ENCODE measurements at places on chromosomes 5 and 9.

DNA sequence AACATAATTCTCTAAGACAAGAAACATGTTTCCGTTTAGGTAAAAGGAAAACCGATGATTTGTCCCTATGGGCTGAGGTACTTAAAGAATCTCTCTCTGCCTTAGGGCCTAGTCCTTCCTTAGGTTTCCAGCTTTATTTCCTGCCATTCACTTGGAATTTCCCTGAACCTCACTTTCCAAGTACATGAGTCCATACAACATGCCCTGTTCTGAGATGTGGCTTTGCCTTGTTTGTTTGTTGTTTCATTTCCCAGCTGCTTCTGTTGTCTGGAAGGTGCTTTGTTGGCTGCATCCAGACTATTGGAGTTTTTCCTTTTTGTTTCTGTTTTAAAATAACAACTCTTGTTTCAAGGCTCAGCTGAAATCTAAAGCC is 95.2 kb downstream of the ALDH1A1 start:
- no peak for DNase-seq

- peak; percentile 11 for DNase-seq
Observed at GRCh38 chr9:127968700-127969383, 11.9 kb downstream of the EEIG1 start.

GRCh38 chr5:86841000-86841644 is 223.4 kb downstream of the COX7C start:
- no peak for DNase-seq

DNA sequence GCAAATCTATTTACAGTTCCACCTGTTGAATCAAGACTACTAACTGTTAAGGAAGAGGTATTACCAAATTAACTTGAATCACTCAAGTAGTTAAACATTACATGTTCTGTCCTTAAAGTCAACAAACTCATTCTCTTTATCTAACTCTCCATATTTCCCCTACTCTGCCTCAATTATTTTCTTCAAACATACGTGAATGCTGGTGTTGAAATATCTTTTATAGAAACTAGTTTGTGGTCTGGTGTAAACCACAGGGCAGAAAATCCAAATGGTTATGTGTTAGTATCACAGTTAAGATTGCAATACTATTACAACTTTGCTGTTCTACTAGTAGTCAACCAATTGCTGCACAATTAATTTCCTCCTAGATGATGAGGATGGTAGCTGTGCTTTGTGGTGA is 603.5 kb downstream of the KCTD16 start:
- DNase-seq: no peak

- no peak for DNase-seq
Observed at GRCh38 chr5:172731680-172732074, 39.3 kb downstream of the DUSP1 start.

GRCh38 chr5:68490406-68490805 is 274.9 kb downstream of the PIK3R1 start:
- no peak for DNase-seq

- no peak for DNase-seq
Observed at GRCh38 chr5:135266303-135266635, 132.8 kb downstream of the MACROH2A1 start.

- DNase-seq: no peak
Observed at GRCh38 chr9:114180696-114181606, 25.6 kb downstream of the COL27A1 start.

- no peak for DNase-seq
Observed at GRCh38 chr5:21791304-21791703, 1061.8 kb downstream of the CDH12 start.

- DNase-seq: no peak
Observed at GRCh38 chr5:139611703-139612584, 36.2 kb upstream of the CXXC5 start.

GRCh38 chr9:63816751-63817621 is 1468.0 kb downstream of the FOXD4L5 start:
- DNase-seq: peak; percentile 48

- no peak for DNase-seq
Observed at GRCh38 chr9:13688990-13689600, 409.6 kb upstream of the MPDZ start.

- no peak for DNase-seq
Observed at GRCh38 chr9:135796784-135797485, 95.0 kb downstream of the KCNT1 start.

DNA sequence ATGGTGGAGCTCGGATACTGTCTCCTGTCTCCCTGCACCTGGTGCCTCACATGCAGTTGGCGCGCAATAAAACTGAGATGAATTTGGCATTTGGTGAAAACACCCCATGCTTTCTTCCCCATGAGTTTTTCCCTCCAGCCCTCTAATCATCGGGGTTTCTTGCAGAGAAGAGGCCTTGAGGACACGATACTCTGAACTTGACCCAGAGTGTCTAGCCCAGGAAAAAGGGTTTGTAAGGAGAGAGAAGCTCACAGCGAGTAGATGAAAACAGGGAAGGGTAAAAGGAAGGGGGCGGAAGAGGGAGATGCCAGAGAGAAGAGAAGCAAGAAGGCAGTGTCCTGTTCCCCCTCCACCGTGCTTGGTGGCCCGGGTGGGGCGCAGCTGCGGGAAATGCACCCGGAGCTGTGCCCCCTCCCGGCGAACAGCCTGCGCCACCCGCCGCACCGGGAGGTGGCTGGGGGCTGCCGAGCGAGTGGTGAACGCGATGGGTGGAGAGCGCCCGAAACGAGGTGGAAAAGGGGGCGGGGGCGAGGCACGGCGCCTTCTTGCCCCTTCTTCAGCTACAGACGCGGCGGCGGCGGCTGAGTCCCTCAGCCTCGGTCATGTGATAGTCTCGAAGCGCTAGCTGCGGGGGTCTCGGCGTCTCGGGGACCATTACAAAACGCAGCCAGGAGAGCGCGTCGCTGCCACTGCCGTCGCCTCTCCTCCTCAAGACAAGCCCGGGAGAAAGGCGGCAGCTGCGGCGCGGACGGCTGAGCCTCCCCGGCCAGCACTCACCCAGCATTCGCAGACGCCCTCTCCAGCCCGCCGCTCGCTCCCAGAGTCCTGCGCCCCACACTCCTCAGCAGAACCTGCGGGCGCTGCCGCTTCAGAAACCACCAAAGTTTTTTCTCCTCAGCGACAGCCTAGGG is 1.1 kb upstream of the FOXB2 start:
- DNase-seq: no peak

DNA sequence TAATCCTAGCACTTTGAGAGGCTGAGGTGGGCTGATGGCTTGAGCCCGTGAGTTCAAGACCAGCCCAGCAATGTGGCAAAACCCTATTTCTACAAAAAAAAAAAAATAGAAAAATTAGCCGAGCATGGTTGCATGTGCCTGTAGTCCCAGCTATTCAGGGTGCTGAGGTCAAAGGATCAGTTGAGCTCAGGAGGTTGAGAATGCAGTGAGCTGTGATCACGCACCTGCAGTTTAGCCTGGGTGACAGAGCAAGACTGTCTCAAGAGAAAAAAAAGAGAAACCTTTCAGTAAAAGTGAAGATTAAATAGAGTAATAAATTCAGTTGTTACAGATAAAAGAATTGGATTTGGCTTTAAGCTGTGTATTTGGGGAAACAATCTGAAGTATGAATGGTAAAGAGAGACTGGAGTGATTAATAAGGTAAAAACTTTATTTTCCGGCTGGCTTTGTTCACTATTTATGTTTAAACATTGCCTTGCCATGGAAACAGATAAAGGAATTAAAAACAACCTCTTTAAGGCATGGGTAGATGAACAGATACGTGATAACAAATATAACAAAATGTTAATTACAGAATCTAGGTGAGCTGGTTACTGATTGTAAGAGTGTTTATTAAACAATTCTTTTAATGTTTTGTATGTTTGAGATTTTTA is 56.0 kb upstream of the PCAT7 start:
- no peak for DNase-seq

DNA sequence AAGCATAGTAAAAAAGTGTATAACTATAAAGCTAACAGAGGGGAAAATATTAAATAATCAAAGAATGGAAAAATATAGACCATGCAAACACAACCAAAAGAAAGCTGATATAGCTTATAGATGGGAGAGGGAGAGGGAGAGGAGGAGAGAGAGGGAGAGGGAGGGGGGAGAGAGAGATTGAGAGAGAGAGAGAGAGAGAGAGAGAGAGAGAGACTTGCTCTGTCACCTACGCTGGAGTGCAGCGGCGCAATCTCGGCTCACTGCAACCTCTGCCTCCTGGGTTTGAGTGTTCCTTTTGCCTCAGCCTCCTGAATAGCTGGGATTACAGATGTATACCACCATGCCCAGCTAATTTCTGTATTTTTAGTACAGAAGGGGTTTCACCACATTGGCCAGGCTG is 110.6 kb downstream of the RAPGEF6 start:
- DNase-seq: no peak

- DNase-seq: no peak
Observed at GRCh38 chr9:73215249-73215648, 63.6 kb downstream of the ANXA1 start.

DNA sequence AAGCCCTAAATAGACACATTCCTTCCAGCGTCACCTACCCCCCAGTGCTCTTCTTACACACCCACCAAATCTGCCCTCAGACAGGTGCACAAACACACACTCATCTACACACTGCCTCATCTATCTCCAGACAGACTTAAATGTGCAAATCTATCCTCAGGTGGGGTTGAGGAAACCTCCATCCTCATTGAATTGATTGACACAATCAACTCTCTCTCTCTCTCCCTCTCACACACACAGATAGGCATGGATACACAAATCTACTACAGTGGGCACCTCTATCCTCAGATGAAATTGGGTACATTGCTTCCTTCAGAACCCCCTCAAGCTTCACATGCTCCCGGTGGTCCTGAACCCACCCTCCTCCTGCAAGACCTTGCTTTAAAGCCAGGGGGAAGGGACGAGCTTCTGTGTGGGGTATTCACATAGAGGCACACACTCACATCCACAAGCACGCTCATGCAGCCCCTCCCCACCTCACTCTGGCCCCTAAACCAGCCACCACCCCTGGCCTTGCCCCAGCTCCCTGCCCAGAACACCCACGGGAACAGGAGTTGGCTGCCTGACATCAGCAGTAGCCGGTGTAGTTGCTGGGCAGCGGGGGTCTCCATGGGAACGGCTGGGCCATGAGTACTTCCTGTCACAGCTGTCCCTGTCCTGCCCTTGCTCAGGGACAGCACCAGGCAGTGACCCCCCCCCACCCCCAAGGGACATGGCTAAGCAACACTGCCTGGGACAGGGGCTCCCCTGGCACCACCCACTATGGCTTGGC is 22.8 kb downstream of the PCDH1 start:
- DNase-seq: no peak

DNA sequence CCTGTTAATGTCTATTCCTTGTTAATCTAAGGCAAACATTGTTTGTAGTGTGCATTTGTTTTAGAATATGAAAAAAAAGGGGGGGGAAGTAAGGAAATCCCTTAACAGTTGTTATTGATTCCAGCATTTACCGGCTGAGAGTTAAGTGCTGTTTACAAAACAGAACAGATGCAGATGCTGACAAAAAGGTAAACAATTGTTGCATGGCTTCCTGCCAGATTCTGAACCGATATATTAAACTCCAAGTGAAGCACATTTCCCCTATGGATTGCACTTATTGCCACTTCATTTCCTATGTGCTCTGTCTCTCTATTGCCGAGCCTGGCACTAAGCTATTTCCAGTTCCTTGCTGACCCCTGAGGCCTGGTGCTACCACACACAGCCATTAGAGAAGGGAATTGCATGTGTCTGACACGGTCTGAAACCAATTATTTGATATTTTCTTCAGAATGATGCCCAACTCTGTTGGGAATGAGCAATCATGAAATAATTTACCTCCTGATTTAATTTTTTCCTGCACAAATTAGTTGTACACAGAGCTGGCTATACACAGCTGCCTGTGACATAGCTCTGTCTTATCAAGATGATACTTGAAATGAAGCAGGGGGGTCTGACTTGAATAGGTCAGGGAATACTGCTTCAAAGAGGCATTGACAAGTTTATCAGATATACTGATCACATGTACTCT is 109.8 kb downstream of the KIAA0825 start:
- DNase-seq: no peak

- DNase-seq: peak; percentile 55
Observed at GRCh38 chr5:5421149-5421960, 1.1 kb upstream of the ICE1 start.

DNA sequence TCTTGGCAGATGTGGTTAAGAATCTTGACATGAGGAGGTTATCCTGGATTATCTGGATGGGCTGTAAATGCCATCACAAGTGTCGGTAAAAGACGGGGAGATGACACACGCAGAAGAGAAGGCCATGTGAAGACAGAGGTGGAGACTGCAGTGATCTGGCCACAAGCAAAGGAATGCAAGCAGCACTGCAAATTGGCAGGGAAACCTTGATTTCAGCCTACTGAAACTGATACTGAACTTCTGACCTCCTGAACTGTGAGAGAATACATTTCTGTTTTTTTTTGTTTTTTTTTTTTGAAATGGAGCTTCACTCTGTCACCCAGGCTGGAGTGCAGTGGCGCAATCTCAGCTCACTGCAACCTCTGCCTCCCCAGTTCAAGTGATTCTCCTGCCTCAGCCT is 92.4 kb upstream of the NFIL3 start:
- DNase-seq: no peak

DNA sequence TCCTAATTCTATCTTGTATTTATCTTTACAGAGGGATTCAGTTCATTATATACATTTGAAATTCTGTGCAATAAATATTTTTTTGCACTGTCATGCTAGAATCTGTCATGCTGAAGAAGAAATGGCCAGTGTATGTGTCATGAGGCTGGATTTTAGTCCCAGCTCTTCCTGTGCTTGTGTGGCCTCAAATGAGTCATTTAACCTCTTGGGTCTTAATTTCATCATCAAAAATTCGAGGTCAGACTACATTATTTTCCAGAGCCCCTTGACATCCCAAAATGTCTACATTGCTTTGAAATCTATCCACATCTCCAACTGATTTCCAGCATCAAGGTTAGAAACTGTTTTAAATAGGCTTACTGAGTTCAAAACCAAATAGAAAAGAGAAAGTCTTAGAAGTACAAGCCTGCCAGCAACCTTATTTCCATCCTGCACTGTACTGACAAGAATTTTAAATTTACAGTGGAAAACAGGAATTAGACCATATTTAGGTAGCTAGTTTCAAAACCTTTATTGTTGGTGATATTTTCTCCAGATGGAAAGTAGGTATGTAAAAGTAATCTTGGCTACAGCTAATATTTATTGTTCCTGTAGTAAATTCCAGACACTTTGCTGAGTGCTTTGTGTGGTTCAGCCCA is 96.7 kb upstream of the MAMDC2 start:
- no peak for DNase-seq

DNA sequence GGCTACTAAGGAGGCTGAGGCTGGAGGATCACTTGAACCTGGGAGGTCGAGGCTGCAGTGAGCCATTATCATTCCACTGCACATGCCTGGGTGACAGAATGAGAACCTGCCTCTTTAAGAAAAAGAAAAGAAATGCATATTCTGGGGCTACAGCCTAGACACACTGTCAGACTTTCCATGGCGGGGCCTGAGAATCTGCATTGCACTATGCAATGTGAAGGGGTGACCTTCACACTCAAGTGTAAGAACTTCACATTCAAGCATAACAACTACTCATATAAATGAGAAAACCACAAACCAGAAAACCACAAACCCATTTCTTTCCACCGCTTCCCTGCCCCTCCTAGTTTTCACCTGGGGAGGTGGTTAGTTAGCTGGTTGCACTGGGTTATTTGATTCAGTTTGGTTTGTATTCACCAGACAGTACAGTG is 18.0 kb upstream of the FBP2 start:
- no peak for DNase-seq

- DNase-seq: no peak
Observed at GRCh38 chr9:98745470-98745869, 36.7 kb upstream of the GABBR2 start.

All from CD8-positive, alpha-beta T cell (primary cell).